KBM-7 (cell line): ENCODE measurements at places on chromosomes 7 and 10.

DNA sequence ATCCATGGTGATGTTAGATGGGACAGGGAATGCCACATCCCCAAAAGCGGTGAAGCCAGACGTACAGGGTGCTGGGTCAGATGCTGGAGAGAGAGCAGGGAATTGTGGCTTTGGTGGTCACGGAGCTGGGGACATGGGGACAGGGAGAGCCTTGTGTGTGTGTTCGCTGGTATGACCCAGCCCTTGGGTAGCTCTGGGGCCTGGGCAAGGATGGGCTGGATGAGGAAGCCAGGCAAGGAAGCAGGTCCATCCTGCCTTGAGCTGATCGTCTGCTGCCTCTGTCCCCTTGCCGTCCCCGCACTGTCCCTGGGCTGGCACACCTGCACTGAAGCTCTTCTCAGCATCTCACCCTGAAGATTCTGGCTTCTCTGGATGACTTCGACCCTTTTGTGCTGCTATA is 15.4 kb upstream of the CLDN4 start:
- DNase-seq, result no peak

- no peak for DNase-seq
Observed at GRCh38 chr10:51344371-51344770, 270.1 kb downstream of the PRKG1 start.

GRCh38 chr10:76133597-76134255 is 702.3 kb downstream of the LRMDA start:
- no peak for DNase-seq

DNA sequence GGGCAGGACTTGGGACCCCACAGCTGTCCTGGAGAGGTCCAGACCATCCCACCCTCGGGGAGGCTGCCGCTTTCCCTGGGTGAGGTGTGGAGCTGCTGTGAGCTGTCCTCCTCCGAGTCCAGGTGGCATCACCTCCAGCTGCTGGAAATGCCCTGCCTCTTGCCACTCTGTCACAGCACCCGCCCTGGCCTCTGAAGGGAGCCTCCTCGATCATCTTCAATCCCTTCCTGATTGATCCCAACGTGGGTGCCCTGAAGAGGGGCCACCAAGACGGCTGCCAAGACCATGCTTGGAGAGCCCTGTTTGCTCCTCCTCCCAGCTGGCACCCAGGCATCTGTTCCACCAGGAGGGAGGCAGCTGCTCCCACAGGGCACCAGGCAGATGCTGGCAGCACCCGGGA is 4.6 kb downstream of the C10orf105 start:
- DNase-seq, result no peak

DNA sequence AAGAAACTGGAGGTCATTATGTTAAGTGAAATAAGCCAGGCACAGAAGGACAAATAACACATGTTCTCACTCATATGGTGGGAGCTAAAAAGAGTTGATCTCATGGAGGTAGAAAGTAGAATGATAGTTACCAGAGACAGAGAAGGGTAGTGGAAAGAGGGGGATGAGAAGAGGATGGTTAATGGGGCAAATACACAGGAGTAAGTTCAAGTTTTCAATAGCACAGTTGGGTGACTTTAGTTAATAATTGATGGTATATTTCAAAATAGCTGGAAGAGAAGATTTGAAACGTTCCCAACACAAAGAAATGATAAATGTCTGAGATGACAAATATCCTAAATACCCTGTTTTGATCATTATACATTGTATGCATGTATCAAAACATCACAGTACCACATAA is 261.8 kb downstream of the THSD7A start:
- DNase-seq, result no peak

GRCh38 chr7:117951285-117951684 is 78.0 kb upstream of the CTTNBP2 start:
- DNase-seq, result no peak

GRCh38 chr10:34830217-34830822 is 15.2 kb upstream of the PARD3 start:
- no peak for DNase-seq

DNA sequence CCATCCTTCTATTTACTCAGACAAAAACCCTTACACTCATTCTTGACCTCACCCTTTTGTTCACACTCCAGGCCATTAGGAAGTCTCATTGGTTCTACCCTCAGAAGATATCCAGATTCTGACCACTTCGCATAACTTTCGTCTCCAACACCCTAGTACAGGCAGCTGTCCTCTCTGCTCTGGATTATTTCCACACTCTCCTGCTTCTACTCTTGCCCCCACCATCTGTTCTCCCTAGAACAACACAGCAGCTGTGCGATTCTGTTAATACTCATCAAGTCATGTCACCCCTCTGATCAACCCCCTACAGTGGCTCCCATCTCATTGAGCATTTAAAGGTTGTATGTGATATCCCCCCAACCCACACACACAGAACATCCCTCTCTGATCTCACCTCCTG is 15.5 kb upstream of the TRIL start:
- DNase-seq, result no peak

DNA sequence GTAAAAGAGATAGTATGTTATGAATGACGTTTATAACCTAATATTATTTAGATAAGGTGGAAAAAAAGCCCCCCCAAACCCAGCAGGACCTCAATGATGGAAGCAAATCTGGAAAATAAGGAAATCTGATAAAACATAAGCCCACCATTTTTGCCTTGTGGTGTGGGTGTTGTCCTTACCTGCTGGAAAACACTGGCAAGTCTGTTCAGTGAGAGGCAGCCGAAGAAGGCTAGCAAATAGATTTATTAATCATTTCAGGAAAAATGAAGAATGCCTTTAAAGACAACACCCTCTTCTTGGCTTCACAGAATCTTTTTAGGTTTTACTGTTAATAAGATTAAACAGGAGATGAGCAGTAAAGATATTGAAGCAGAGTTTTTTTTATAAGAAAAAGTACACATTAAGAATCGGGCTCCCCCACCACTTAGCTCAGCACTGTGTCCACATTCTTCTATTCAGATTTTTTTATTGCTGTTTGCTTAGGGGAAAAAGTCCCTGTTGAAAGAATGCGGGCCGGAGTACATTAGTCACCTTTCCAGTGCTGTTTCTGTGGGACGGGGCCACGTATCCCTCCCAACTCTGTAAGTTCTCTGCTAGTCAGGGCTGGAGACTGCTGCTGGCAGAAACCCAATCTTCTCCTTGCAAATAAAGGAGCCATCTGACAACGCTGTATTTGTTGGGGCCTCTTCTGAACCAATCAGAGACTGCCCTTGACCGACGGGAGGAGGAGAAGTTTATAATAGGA is 104.1 kb downstream of the EVX1 start:
- no peak for DNase-seq

DNA sequence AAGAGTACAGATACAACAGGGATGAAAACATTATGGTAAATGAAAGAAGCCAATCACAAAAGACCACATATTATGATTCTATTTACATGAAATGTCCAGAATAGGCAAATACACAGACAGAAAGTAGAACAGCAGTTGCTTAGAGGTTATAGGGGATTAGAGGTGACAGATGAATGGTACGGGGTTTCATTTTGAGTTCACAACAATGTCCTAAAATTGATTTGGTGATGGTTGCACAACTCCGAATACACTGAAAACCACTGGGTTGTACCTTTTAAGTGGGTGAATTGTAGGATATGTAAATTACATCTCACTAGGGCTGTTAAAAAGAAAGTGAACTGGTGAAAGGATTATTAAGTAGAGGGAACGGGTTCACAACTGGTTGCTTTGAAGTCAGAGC is 76.3 kb upstream of the MRLN start:
- DNase-seq, result no peak

GRCh38 chr10:47297866-47298540 is 2.0 kb upstream of the GDF10 start:
- no peak for DNase-seq

- no peak for DNase-seq
Observed at GRCh38 chr10:18528292-18528691, 123.1 kb downstream of the NSUN6 start.

DNA sequence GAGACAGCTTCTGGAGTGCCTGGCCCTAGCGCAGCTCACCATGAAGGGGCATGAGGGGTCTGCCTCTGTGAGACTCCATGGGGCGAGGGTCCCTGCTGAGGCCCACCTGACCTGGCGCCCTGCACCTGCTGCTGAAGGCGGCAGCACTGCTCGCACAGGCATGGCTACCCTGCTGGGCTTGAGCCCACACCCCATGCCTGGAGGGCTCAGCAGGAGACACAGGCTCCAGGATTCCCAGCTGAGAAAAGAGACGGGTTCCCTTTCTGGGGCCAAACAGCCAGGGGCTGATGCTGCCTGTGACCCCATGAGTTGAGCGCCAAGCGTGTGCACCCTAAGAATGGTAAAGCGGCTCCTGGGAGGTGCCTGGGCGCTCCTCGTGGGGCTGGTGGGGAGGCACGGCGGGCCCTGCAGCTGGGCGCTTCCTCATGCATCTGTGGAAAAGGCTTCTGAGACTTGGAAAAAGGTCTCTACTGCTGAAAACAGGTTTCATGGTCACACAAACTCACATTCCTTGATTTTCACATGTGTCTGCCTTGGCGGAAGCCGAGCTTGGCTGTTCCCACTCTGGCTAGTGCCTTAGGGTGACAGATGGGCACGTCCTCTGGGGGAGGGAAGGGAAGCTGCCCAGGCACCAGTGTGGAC is 233.4 kb downstream of the ZMYND11 start:
- DNase-seq, result no peak

- no peak for DNase-seq
Observed at GRCh38 chr10:22335173-22335933, 9.9 kb upstream of the SPAG6 start.

- DNase-seq, result peak; percentile 74
Observed at GRCh38 chr7:151244196-151244840, 4.2 kb downstream of the SMARCD3 start.

DNA sequence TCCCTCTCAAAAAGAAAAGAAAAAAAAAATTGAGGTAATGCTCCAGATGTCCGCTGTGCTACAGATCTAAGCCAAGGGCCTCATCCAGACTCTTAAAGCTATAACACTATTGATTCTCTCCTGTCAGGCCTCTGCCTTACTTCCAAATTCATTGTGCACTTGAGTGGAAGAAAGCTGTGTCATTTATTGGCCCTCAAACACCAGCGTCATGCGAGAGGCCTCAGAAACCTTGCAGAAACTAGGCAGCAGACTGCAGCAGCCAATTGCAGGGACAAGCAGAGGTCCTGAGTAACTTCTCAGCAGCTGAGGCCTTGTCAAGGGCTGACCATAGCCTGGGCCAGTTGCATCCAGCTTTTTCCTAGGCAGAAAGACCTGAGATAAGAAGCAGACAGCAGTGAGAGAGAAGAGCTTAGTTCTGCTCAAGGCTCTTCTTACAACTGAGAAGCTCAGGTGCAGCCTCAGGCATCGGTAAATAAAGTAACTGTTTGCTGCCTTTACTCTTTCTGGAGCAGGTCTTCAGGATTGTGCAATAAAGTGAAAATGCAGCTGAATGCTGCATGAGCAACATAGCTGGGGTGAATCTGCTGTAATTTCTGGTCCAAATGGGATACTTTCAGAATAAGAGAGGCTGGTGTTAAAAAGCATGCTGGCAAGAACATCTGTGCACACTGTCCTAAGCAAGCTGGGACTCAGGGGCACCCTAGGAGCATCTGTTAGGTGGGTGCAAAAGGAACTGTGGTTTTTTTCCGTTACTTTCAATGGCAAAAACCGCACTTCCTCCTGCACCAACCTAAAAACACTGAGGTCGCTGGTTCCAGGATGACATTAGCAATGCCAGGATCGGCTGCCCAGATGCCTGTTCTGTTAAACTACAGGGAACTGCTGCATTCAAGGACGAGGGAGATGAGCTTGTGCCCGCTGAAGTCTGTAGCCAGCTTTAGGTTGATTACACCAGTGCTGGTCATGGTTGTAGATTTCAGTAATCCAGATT is 181.8 kb upstream of the PFKP start:
- peak; percentile 86 for DNase-seq

DNA sequence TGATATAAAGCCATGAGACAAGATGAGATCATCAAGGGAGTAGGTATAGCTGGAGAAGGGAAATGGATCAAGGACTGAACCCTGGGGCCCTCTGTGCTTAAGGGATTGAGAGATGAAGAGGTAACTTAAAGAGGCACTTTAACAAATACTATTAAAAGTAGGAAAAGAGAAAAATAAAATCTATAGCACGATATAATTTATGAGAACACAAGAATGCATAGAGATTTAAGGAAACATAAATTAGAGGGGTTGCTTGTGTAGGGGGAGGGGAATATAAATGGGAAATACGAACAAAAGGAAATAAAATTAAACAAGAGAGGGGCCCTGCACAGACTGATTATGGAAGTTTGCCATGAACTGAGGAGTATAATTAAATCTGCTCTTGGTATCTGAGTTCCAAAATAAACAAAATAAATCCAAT is 15.6 kb upstream of the LRRC17 start:
- no peak for DNase-seq

- DNase-seq, result no peak
Observed at GRCh38 chr7:80821771-80822319, 97.0 kb downstream of the SEMA3C start.

GRCh38 chr10:114928818-114929217 is 9.2 kb upstream of the TRUB1 start:
- no peak for DNase-seq
